ENCODE measurements at places on chromosomes 12 and 14. TPM values are rescaled to one million over a fixed set of nuclear protein-coding genes. Genes with fewer than 3 reads are reported as not detected.

CCDC175 gene
- not detected for total RNA-seq

GRIP1 gene
- 4.1 TPM for total RNA-seq

GRCh38 chr12:114678718-114679117, 5.3 kb downstream of the TBX3 start:
- no peak for DNase-seq

- DNase-seq, result no peak
These were observed 25.4 kb downstream of the CCDC85C start for GRCh38 chr14:99578541-99579101.

GRCh38 chr12:52149651-52150241, 42.1 kb downstream of the KRT80 start:
- peak; percentile 35 for DNase-seq

- DNase-seq, result no peak
These were observed 14.4 kb upstream of the FIGNL2 start for GRCh38 chr12:51862947-51863346.

GRCh38 chr12:104582739-104583138, 126.0 kb downstream of the CHST11 start:
- no peak for DNase-seq

DNA sequence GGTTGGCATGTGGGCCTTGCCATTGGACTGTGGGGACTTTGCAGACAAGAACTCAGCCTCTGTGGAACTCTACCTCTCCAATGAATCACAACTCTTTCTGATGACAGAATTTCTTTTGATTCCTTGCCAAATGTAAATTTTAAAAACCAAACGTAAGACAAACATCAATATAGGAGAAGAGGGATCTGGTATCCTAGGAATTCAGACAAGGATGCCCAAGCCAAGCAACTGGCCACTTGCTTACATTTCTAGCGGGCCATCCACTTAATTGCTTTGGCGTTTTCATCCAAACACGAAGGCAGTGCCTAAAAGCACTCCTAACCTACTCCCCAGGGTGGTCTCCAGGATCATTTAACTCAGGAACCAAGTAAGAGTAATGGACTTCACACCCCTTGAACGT, 23.4 kb upstream of the RAB35 start:
- DNase-seq, result no peak

- DNase-seq, result no peak
These were observed 35.8 kb downstream of the VEZT start for GRCh38 chr12:95253386-95253785.

DNA sequence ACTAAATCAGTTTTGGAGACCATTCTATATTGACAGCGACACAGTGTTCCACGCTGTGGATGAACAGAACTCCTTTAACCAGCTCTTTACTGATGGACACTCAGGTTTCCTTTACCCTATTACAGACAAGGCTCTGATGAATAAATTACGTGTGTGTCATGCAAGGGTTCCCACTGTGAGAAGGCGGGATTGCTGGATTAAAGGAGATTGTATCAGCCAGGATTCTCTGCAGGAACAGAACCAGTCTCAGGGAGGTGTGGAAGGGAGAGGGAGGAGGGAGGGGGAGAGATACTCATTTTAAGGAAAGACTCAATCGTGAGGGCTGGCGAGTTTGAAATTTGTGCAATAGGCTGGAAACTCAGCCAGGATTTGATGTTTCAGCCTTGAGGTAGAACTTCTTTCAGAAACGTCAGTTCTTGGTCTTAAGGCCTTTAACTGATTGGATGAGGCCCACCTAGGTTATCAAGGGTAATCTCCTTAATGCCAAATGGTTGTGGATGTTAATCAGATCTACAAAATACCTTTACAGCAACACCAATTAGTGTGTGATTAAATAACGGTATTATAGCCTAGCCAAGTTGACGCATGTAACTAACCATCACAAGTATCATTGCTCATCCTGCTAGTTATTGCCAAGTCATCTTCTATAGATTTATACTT, 104.0 kb downstream of the GCH1 start:
- no peak for DNase-seq

Data from Right ventricle myocardium superior (tissue), 1 donor.